KBM-7 (cell line): ENCODE measurements at places on chromosomes 16 and 17.

GRCh38 chr17:44556166-44556831 is 985 bp upstream of the FZD2 start:
- DNase-seq = peak; percentile 67

DNA sequence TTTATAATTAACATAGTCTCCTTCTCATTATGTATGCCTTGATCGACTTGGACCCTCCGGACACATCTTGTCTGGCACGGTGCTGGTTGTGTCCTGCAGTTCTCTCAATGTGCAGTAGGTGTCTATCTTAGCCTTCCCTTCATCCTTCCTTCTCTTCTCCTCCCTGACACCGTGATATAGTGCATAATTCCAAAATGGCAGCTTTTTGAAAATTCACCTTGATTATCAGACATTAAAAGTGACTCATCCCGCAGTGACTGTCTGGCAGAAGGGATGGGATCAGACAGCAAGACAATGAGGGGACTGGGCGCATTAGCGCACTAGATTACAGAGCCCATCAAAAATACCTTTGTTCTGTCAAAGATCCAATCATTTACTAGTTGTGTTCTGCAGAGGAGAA is 70.0 kb upstream of the PMFBP1 start:
- DNase-seq = peak; percentile 52

DNA sequence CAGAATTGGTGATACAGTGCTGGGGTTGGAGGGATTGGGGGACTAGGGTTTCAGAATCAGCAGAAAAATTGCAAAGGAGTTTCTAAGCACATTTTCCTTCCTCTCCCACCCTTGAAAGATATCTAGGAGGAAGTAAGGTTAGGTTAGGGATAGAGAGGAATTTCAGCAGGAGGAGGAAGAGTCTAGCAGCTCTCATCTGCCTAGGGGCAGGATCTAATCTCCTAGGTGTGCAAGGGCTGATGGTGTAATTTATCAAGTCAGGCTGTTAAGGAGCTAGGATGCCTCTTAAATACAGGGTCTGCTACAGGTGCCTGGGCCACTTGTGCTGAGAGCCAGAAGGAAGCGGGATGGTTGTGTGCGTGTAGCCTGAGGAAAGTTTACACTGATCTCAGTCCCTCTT is 1.8 kb upstream of the HNF1B start:
- no peak for DNase-seq

- DNase-seq = no peak
These were observed 47.3 kb downstream of the PRKCA start for GRCh38 chr17:66349521-66350254.

DNA sequence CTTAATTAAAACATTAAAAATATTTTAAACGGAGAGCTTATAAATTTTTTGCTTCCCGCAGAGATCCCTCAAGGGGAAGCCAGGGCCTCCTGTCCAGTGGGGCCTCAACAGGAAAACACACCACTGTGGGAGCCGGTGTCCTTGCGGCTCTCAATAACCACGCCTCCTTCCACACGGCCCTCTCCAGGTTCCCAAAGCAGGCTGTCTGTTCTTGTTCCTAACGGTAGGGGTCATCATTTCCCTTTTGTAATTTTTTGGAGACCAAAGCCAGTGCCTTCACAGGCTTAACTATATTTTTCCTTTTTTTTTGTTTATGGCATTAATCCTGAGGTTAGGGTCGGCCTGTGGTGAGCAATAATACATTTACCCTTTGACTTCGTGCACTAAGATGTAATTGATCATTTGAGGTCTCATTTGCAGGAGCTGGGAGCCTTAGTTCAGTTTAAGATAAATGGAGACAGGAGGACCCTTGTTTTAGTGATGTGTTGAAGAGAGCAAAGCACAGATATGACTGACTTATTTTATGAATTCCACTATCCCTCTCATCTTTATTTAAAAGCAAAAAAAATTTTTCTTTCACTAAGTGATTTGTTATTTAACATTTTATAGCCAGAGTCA is 77.5 kb upstream of the N4BP1 start:
- peak; percentile 80 for DNase-seq

- DNase-seq = peak; percentile 49
These were observed 28.0 kb upstream of the SNN start for GRCh38 chr16:11639925-11640899.

DNA sequence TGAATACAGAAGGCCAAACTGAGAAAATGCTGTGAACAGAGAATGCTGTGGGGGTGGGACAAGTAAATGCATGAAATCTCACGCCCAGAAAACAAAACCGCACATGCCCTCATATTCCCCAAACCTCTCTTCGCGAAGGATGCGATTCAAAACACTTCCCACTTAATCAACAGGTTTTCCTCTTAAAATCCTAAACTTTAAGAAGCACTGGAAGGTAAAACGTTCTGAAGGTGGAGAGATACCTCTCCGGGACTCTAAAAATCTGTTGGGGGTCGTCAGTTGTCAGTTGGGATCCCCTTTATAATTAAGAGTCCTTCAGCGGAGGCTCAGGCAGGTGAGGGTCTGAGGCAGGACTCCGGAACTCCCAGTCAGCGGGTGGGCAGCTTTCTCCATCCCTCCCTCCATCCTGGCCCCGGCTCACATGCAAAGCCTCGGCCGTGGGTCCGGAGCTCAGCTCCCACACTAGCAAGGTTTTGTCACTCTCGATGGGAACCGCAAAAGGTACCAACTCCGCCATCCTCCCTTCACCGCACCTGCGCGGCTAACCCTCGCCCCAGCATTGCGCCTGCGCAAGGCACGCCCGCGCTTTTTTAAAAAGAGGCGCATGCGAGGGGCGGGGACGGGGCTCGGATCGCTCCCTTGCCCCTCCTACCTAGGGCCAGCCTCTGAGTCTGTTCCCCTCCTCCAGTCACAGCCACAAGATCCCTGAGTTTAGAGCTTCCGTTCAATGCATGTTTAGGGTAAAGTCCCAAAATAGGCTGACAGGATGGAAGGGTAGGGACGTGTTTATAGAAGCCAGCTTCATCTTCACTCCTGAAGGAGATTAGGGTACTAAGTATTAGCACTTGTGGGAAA is at the start of gene RDM1:
Gene RDM1 (minus strand): TSS at position 563 of the 855 bp plus-strand sequence. CDS start 46 bp downstream, at position 517.
- peak; percentile 92 for DNase-seq

- peak; percentile 81 for DNase-seq
These were observed 44.4 kb upstream of the MED13 start for GRCh38 chr17:62109378-62109902.

- DNase-seq = no peak
These were observed 441.6 kb upstream of the CDH8 start for GRCh38 chr16:62477796-62478195.

DNA sequence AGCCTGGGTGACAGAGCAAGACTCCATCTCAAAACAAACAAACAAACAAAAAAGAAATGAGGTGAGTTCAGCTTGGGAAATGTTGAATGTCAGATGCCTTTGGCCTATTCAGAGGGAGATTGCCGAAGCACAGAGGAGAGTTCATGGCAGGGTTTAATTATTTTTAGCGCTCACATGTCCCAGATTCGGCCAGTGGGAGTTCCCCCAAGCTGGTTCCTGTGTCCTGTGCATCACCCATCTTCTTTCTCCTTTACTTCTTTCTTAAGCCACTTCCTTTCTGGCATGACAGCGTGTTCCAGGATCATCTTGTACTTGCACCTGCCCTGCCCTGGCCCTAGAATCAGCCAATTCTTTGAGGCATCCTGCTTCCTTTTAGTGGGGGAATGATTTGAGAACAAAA is 9.2 kb downstream of the MPV17L start:
- no peak for DNase-seq

DNA sequence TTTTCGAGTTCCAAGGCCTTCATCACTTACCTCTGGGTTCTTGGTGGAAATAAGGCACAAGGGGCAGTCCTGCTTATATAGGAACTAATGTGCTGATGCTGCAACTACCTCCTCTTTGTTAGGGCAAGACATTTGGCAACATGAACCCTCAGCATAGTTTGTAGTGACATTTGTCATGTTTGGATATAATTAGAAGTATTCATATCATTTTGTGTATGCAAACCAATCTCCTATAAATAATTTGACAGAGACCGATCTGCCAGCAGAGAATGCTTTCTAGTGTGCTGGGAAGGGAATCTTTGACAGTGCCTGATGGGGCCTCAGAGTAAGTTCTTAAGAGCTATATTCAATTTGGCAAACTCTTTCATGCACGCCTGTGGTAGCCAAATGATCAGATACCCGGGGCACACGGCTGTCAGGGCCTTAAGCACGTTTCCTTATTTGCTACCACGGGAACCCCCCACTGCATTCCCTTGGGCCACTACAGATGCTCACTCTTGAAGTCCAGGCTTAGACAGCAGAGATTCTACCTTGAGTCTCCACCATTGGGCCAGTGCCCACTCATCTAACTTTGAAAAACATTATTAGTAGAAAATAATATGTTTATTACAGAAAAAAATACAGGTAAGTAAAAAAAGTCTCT is at the start of gene MYH8:
Gene MYH8 (minus strand): TSS at position 51 of the 643 bp plus-strand sequence. CDS start 1,723 bp downstream, outside the sequence.
- DNase-seq = no peak

GRCh38 chr17:15457723-15458094 is 9.7 kb downstream of the CDRT4 start:
- no peak for DNase-seq

DNA sequence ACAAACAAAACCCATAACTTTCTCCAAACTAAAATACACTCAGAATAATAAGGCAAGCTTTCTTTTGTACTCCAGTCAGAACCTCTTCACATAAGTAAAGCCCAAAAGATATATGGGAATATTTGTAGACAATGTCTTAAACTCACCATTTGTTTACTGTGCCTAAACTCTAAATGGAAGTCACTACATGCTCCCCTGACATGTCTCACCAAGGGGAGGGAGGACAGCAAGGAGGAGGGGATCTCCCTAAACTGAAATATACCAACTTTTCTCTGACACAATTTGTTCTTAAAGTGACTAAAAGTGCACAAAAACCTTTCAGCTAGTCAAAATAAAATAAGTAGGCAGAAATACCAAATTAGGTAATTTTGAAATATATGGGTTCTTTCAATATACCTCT is 38.5 kb downstream of the GRB7 start:
- DNase-seq = no peak

GRCh38 chr16:24986512-24987303 is 28.5 kb downstream of the ARHGAP17 start:
- DNase-seq = peak; percentile 21

GRCh38 chr17:13272296-13272695 is 254.5 kb upstream of the ELAC2 start:
- DNase-seq = no peak
